Naive thymus-derived CD8-positive, alpha-beta T cell (primary cell): ENCODE measurements at places on chromosomes 16 and 17.

DNA sequence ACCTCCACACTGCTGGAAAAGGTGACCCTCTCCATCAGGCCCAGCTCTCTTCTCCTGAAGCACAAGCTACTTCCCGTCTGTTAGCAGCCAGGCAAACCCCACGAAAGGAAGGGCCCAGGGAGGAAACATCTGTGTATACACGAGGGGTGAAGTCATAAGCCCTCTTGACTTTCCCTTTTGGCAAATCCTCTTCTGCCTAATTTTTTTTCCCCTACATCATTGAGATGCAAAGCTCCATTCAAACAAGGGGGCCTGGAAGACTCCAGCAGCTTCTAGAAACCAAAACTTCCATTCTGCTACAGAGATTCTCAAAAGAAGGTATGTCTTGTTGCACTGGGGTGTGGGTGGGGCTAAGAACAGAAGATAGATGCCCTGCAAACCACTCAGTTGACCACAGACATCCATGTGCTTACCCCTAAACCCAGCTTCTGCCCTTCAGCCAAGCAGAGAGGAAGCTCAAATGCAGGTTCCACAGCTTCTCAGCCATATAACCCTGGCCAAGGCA is 145.6 kb upstream of the RCVRN start:
- no peak for DNase-seq

- no peak for DNase-seq
These were observed 5.9 kb downstream of the ADAD2 start for GRCh38 chr16:84196727-84197394.

GRCh38 chr17:47229535-47230443 is 20.6 kb downstream of the MYL4 start:
- DNase-seq, result peak; percentile 83

DNA sequence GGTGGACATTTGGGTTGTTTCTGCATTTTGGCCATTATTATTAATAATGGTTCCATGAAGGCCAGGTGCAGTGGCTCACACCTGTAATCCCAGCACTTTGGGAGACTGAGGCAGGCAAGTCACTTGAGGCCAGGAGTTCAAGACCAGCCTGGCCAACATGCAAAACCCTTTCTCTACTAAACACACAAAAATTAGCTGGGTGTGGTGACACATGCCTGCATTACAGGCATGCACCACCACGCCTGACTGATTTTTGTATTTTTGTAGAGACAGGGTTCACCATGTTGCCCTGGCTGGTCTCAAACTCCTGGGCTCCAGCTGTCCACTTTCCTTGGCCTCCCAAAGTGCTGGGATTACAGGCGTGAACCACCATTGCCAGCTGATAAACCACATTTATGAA is 58.5 kb downstream of the TNFRSF13B start:
- DNase-seq, result no peak

DNA sequence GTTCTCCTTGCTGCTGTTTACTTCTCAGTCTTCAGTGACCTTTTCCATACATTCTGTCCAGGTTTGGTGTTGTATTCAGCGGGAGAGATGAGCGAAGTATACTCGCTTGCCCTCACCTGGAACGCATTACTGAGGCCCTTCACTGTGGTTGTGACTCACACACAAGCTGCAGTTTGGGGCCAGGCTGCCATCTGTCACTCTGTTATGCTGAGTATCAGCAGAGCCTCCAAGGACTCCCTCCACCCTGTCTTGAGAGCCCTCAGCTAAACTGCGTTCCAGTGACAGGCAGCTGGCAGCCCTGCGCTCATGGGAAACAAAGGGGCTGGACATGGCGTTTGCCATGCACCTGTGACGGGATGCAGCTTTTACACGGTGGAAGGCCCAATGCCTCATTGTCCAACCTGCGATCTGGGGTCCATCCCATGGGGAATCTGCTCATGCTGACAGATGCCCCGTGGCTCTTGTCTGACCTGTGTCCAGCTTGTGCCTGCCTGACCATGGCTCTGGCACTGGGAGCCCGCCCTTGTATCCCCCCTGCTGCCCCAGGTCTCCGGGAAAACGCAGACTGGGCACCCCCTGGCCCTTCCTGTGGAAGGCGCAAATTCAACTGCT is 6.5 kb upstream of the ZNF778 start:
- no peak for DNase-seq

DNA sequence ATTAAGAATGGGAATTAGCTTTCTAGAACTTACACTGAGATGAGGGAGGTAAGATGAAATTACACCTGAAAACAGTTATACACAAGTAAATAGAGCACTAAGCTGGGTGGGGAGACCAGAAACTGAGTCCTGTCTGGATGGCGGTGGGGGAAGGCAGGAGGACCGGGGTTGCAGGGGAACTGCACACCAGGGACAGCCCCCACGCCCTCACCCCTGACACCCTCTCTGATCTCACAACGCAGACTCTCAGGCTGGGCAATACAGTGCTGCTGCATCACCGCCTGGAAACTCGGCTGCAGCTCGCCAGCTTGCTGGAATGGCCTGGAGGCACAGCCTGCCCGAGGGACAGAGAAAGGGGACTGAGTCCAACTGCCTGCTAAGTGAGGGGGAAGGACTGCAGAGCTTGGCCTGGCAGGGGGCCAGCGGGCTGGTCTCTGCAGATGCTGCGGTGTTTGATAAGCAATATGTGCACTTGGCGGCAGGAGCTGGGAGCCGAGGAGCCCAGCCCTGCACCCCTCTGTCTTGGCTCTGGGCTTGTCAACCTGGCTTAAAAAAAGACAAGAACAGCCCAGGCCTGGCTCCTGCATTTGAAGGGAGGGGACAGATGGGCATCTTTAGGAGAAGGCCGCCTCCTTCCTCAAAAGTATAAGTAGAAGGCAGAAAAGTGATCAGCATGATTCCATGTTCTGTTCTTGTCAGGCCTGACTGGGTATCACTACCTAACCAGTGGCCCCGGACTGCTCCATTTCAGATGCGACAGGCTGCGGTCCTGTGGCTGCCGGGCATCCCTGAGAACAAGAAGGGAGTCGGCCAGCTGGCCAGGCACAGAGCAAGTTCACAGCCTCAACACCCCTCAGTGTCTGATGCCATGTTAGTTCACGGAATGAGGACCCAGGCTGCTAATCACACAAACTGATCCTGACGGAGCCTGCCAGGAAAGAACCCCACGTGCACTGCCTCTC is 30.2 kb downstream of the SPHK1 start:
- no peak for DNase-seq

DNA sequence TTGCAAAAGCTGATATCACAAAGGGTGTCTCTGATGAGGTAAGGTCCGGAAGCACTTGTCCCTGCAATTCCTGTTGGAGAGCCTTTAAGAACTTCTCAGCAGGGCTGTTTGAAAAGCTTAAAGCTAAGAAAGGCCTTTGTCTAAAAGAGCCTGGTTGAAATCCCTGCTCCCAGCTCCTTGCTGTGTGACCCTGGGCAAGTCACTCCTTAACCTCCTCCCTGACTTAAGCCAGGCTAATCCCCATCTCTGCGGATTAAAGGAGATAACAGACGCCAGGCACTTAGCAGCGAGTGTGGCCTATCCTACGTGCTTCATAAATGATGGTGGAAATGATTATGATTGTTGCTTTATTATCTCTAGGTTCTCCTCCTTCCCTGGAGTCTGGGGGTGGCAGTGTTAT is 368.0 kb upstream of the RBFOX1 start:
- no peak for DNase-seq

DNA sequence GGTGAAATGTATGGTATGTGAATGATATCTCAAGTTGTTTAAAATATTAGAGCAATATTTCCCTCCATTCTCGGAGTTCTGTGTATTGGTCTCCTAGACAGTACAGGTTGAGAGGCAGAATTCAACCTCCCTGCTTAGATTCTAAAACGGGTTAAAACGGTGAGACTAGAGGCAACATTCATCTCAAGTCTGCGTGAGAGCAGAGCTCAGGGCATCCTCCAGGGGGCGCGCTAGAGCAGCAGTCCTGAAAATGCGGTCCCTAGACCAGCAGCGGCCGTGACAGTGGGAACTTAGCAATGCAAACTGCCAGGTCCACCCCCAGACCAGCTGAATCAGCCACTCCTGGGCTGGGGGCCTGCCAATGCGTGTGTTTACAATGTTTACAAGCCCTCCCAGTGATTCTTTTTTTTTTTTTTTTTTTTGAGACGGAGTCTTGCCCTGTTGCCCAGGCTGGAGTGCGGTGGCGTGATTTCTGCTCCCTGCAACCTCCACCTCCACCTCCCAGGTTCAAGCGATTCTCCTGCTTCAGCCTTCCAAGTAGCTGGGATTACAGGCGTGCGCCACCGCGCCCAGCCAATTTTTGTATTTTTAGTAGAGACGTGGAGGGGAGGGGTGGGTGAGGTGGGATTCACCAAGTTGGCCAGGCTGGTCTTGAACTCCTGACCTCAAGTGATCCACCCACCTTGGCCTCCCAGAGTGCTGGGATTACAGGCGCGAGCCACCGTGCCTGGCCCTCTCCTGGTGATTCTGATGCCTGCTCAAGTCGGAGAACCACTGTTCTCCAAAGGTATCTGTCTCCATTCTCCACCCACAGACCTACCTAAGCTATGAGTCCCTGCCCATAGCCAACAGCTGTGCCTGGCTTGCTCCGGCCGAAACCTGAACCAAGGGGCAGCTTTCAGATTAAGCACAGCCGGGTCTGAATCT is 24.2 kb downstream of the KLHL36 start:
- peak; percentile 76 for DNase-seq

DNA sequence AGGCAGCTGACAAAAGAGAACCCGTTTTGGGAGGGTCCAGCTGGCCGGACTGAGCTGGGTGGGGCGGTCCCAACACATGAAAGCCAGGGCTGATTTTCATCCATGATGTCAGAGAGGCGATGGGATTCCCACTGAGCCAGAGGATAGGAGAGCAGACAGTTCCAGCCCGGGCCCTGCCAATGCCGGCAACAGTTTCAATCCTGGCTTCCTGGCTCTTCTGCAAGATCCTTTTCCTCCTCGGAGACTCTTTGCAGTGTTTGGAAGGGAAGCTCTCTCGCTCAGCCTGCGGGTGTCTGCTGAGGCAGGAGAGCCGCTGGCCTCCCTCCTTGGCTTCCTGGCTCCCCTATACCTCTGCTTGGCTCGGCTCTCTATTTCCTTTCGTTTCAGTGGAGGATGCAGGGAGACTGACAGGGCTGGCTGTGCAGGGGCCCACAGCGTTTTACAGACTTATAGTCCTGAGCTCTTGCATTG is 145.5 kb upstream of the SOX9 start:
- DNase-seq, result no peak

DNA sequence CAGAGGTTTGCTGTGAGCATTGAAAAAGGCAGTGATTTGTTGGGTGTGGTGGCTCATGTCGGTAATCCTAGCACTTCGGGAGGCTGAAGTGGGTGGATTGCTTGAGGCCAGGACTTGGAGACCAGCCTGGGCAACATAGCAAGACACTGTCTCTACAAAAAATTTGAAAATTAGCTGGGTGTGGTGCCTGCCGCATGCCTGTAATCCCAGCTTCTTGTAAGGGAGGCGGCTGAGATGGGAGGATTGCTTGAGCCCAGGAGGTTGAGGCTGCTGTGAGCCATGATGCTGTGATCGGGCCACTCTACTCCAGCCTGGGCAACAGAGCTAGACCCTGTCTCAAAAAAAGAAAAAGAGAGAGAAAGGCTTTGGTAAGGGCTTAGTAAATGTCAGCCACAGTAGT is 7.0 kb upstream of the NPIPB2 start:
- no peak for DNase-seq

DNA sequence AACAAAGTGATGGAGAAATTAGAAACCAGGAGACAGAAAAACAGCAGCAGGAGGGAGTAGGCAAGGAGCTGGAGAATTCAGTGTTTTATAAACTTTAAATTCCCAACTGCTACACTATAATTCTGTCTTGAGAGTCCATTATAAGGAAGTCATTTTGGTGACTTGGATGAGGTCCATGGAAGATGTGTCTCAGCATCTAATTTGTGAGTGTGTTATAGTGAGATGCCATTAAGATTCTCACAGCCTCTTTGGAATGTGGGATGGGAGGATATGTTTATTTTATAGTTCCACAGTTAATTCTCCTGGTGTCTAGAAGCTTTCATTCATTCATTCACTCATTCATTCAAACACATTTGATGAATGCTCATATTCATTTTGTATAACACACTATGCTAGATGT is 206.0 kb upstream of the MYOCD start:
- no peak for DNase-seq

DNA sequence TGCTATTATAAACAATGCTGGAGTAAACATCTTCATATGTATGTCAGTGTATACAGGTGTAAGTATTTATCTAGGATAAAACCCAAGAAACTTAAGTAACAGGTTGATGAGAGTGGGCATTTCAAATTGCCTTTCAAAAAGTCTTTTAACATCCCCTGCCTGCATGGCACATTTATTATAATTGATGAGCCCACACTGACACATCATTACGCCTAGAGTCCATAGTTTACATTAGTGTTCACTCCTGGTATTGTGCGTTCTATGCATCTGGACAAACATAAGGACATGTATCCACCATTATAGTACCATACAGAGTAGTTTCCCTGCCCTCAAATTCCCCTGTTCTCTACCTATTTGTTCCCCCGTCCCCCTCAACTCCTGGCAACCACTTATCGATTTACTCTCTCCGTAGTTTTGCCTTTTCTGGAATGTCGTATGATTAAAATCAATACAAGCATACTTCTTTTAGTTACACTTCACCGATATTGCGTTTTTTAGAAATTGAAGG is 53.7 kb downstream of the NACA2 start:
- DNase-seq, result no peak

- DNase-seq, result peak; percentile 75
These were observed 7.3 kb downstream of the FMNL1 start for GRCh38 chr17:45228763-45229539.

DNA sequence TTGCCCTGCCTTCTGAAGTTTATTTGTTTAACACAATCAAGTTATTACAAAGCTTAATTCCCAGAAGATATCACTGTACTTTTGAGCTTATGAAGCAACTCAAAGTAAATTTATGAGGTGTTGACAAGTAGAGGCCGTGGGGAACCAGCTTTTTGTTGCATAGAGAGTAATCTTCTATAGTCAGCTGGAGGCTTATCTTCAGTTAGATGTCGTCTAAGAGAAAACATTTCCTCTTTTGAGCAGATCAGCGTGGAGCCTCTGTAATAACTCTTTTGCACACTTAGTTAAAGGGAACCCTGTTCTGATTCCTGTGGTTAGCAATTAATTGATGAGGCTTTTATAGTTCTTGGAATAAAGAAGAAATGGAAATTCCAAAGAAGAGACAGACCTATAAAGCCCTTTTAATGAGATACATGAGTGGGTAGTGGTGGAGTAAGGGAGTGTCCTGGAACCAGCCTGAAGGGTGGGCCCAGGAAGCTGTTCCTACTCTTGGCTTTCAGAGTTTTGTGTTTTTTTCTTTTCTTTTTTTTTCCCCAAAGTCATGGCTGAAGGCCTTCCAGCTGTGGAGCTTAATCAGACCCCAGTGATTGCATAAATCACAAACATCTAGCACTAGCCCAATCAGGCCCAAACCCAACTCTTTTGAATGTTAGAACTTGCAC is 28.9 kb upstream of the MAP3K14 start:
- no peak for DNase-seq

DNA sequence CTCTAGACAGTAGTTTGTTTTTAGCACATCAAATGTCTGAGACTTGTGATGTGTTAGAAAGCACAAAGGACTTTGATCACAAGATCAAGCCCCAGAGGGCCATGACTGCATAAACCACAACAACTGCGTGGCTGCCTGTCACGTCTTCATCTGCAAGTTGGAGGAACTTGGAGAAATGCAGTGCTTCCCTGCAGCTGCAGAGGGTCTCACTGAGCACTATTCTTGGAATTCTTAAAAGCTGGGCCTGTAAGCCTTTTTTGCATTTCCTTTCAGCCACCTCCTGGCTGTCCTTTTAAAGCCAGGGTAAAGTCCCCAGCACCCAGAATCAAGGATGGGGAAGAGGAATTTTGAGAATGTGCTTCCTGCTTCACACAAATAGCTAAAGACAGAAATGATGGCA is 431.3 kb downstream of the MAF start:
- no peak for DNase-seq

- no peak for DNase-seq
These were observed 22.2 kb downstream of the SRCAP start for GRCh38 chr16:30721167-30721566.

- DNase-seq, result peak; percentile 40
These were observed 34.7 kb downstream of the MYO18A start for GRCh38 chr17:29145289-29146073.
